GM10248 (cell line): ENCODE measurements at places on chromosomes 13 and 19.

GRCh38 chr13:106449096-106449495, 86.4 kb downstream of the EFNB2 start:
- DNase-seq, result no peak

- DNase-seq, result no peak
Observed at GRCh38 chr13:76975863-76976262, 16.0 kb upstream of the CLN5 start.

DNA sequence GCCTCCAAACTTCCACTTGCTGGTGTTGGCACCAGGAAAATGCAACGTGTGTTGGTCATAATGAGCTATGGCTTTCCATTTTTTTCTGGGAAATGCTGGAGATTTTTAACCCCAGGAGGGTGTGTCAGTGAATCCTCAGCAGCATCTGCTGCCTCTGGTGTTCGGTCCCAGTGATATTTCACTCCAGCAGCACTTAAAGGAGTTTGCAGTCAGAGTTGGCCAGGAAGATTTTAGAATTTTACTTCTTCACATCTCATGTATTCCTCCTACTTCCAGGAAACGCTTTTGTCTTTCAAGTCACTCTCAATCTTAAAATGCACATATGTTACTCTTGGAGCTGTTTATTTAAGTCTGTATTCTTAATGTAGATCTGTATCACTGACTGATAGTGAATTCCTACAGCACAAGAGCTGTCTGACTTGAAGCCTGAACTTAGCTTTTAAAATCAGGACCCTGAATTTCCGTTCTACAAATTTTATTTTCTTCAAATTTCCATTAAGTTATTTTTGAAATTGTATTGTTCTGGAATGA, 903.4 kb upstream of the SLC10A2 start:
- no peak for DNase-seq

- DNase-seq, result no peak
Observed at GRCh38 chr19:13962699-13963602, 10.6 kb downstream of the DCAF15 start.

- peak; percentile 67 for DNase-seq
Observed at GRCh38 chr19:11375143-11375948, 880 bp downstream of the SWSAP1 start.

- no peak for DNase-seq
Observed at GRCh38 chr13:45364876-45365557, 24.0 kb upstream of the TPT1 start.
